Activated CD4-positive, alpha-beta T cell treated with anti-CD3 and anti-CD28 coated beads, Interleukin-2, amount 10 ng/mL, durations not matched to agents 7 days and 5 days (primary cell): ENCODE measurements at places on chromosomes 6 and 20.

GRCh38 chr6:144214622-144215401, 64.5 kb downstream of the STX11 start:
- peaks cover 2% of the 10 kb centered on the region for H3K36me3 ChIP-seq
- H3K4me3 ChIP-seq = peak overlapping the region; percentile 77
- H3K4me1 ChIP-seq = peaks cover 41% of the 10 kb centered on the region
- peak overlapping the region; percentile 95 for H3K27ac ChIP-seq

DNA sequence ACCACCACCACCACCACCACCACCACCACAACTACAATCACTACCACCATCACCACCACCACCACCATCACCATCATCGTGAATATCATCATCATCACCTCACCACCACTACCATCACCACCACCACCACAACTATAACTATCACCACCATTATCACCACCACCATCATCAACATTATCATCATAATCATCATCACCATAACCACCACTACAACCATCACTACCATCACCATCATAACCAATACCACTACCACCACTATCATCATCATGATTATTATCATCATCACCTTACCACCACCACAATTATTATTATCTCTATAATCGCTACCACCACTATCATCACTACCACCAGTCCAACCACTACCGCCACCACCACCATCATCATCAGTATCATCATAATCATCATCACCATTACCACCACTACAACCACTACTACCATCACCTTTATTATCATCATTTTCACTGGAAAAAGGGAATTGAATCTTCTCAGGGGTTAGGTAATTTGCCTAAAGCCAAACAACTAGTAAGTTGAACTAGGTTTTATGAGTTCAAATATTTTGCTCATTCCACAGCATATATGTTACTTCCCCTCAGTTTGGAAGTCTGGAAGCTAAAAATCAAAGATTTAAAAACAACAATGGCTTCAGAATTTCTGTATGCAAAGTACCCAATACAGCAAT, 8.3 kb downstream of the RIPOR2 start:
- peak overlapping the region; percentile 92 for H3K4me3 ChIP-seq
- no peaks in the 10 kb centered on the region for H3K27me3 ChIP-seq
- H3K27ac ChIP-seq = peak overlapping the region; percentile 71

- H3K36me3 ChIP-seq = peaks cover 27% of the 10 kb centered on the region
- H3K4me3 ChIP-seq = no peak overlapping the region
- no peak for DNase-seq
- no peak overlapping the region for H3K27ac ChIP-seq
Measured at GRCh38 chr6:83138758-83139157, 54.3 kb downstream of the PGM3 start.

DNA sequence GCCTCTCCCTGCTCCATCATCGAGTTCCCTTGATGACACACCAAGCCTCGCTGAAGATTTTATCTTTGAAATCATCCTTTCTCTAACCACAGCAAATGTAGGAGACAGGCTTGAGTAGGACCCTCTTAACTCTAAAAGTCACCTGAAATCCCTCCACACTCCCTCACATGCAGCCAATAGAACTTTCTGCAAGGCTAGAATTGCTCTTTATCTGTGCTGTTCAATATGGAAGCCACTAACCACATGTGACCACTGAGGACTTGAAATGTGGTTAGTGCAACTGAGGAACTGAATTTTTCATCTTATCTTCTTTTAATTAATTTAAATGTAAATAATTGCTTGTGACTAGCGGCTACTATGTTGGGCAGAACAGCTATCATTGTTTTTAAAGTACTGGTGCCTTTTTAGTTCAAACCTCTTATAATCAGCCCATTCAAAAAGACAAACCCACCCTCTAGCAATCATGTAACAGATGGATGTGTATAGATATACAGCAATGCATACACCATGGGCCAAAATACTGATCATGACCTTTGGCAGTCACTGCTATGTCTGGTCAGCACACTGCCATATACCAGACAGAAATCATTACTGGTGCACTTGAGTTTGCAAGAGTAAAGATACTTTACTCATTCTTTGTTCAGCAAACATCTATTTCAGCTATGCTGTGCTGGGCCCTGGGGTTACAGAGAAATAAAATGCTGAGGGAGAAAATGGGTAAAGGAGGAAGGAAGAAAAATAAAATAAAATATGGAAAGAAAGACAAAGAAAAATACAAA, 50.0 kb downstream of the GFOD1 start:
- peaks cover 46% of the 10 kb centered on the region for H3K4me1 ChIP-seq
- DNase-seq = no peak
- H3K4me3 ChIP-seq = no peak overlapping the region
- H3K27ac ChIP-seq = no peak overlapping the region
- no peaks in the 10 kb centered on the region for H3K27me3 ChIP-seq

GRCh38 chr6:3119040-3119723, 671 bp downstream of the BPHL start:
- H3K36me3 ChIP-seq = peaks cover 6% of the 10 kb centered on the region
- H3K27me3 ChIP-seq = no peaks in the 10 kb centered on the region
- H3K4me1 ChIP-seq = peaks cover 22% of the 10 kb centered on the region
- H3K4me3 ChIP-seq = peak overlapping the region; percentile 80
- peak overlapping the region; percentile 51 for H3K27ac ChIP-seq
